K562 (cell line): ENCODE measurements at places on chromosomes 7 and 10. TPM values are rescaled to one million over a fixed set of nuclear protein-coding genes. Genes with fewer than 3 reads are reported as not detected.

The CDK14 gene
- total RNA-seq = 0.18 and 0.44 TPM in 2 replicates

The ZNF727 gene
- not detected in 2 replicates for total RNA-seq

- H3K27ac ChIP-seq = no peak overlapping the region
- no peaks in the 10 kb centered on the region for H3K4me1 ChIP-seq
- no peaks in the 10 kb centered on the region for H3K36me3 ChIP-seq
- H3K4me3 ChIP-seq = no peak overlapping the region
Observed at GRCh38 chr10:129965959-129966358, 1.9 kb upstream of the EBF3 start.

DNA sequence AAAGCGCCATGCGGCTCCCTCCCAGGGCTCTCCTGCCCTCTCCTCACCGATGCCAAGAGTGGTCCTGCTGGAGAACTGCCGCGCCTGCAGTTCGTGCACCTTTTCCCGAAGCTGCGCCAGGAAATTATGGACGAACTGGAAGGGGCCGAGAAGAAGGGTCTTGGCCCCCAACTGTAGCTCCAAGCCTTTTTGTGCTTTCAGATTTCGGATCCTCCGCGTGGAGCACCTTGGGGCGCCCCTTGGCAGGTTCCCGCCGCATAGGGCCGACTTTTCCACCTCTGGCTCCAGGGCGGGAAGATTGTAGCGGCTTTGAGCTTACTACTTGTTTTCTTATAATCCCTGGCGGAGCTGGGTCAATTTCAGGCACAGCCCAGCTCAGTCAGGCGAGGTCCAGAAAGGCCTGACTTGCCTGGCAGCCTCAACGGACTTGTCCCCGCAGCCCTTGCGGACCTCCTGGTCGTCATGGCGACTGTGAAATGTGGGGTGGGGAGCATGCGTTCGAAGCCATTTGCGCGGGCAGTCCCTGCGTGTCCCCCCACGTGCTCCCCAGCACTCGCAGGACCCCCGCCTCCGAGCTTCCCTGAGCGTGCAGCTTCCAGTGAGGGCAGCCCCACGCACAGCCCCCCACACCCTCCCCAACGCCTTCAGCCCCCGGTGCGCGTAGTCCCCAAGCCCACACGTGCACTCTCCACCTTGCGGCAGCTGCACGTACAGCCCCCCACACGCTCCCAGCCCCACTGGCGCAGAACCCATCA lies 129.9 kb downstream of the KBTBD2 start:
- H3K4me1 ChIP-seq = peaks cover 3% of the 10 kb centered on the region; the same call in 2 of the 3 replicates
- H3K27me3 ChIP-seq = no peaks in the 10 kb centered on the region
- peaks cover 5% of the 10 kb centered on the region; the same call in 1 of the 3 replicates for H3K36me3 ChIP-seq
- no peak overlapping the region for H3K4me3 ChIP-seq
